RCC 7860 (cell line): ENCODE measurements at places on chromosomes 5 and 9.

DNA sequence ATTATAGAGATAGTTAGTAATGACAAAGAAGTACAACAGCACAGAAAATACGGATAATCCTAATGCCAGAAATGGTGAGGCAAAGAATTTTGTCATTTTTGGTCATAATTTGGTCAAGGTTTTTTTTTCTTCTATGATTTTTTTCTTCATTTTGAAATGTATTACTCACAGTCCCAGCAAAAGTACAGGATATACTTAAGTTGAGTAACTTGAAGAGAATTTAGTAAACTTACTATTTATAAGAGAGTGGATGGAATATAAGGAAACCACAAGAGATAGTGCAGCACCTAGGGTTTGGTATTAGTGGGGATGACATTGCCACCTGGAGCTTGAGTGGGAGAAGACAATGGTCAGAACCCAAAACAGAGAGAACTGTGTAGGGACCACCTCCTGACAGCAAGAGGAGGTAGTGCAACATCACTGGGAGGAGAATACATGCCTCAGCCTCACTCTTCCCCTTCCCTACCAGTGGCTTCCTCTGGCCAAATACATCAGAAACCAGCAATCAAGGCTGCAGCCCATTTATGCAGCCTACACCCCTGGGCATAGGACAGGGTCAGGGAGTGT, 434.5 kb upstream of the TRPC7 start:
- DNase-seq, result no peak

DNA sequence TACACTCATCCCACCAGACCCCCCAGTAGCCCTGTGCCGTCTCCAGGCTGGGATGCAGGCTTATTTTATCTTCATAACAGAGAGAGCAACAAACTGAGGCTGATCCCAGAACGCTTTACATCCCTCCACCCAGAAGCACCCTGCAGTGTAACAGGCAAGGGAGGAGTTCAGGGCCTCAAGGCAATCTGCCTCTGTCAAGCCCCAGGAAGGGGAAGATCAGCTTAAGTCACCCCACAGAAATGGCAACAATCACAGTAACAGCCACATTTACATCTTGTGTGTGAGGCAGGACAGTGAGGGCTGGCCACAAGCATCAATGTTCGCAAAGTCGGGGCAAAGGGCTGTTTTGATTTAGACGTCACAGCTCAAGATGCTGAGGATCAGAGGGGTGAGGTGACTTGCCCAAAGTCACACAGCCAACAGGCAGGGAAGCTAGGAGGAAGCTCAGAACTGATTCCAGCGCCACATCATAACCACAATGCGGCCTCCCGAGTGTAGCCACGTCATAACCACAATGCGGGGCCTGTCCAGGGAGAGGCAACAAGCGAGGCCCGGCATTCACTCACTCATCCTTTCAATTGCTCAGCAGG, 14.4 kb downstream of the STK10 start:
- DNase-seq, result peak; percentile 79

GRCh38 chr5:164319161-164319560, 813.7 kb downstream of the MAT2B start:
- no peak for DNase-seq

GRCh38 chr5:154475591-154476353, 2.3 kb downstream of the HAND1 start:
- DNase-seq, result no peak

DNA sequence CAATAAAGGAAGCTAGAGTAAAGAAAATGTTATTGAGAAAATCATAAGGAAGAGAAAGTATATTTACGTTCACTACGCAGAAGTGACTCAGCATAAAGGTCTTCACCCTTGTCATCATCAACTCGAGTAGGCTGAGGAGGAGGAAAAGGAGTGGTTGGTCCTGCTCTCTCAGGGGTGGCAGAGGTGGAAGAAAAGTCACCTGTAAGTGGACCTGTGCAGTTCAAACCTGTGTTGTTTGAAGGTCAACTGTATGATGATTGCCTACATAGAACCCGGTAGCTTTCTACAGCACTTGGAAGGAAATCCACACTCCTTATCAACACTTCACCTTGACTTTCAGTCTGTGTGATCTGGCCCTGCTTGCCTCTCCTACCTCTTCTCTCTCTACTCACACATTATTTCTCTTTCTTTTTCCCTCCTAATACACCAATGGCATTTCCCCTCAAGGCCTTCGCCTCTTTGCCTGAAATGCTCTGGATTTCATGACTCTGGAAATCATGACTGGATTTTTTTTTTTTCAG, 109.3 kb upstream of the CPEB4 start:
- no peak for DNase-seq

GRCh38 chr9:127500399-127500798, 49.1 kb downstream of the LRSAM1 start:
- no peak for DNase-seq

GRCh38 chr5:110630350-110630749, 96.1 kb downstream of the TMEM232 start:
- no peak for DNase-seq

- no peak for DNase-seq
Measured at GRCh38 chr9:131282688-131283422, 6.5 kb upstream of the FAM78A start.

DNA sequence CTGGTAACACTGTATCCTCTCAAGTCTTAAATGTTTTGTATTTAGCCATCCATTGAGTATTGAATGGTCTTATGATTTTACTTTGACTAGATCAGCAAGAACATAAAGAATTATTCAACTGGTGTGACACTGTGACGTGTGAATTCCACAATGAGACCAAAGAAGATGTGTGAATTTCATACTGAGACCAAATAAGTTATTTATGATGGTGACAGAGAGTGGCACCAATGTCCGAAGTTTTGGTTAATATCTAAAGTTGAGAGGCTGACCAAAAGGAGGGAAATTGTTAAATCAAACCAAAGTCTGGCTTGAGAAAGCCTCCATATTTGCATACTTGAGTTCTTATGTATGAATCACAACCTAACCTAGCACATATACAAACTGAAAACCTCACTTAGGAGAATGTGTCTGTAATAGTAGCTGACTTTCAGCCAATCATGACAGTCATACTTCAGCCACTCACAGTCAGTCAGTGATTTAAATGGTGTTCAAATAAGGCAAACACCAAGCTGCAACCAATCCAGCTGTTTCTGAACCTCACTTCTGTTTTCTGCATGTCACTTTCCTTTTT, 31.5 kb upstream of the FAM170A start:
- DNase-seq, result no peak

DNA sequence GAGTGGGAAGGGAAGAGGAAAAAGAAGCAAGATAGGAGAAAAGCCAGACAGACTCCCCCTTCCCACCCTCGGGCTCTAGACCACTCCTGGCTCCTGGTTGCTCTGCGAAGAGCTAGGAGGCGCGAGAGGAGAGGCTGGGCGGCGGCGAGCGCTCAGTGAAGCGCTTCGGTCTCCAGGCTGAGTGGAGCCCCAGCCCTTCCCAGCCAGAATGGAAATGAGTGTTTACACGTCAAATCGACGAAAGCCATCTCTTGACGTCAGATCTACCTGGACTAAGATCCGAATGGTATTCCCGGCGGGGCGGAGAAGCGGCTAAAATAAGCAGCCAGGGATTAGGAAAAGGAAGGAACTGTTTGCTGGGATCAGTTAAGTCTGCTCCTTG, at the start of gene PCSK1:
TSS of gene PCSK1 (minus strand) at position 183 of the 382 bp plus-strand sequence. CDS start 206 bp downstream, outside the sequence.
- no peak for DNase-seq

DNA sequence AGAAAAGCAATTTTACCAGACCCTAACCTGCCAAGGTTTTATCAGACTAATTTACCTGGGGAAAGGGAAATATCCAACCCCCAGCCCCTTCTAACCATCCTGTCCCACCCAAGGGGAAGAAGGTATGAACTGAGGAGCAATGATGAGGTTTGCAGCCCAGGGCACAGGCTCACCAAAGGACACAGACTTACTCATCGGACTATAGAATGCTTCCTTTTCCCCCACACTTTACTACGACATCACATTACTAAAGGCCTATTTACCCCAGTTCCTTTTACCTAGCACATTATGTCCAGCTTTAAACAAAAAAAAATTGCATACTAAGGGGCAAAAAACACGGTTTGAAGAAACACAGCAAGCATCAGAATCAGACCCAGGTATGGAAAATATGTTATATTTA, 94.1 kb upstream of the FST start:
- DNase-seq, result no peak

GRCh38 chr9:74284581-74285450, 212.3 kb upstream of the RORB start:
- no peak for DNase-seq
